ENCODE measurements at places on chromosomes 3 and 15. TPM values are rescaled to one million over a fixed set of nuclear protein-coding genes. Genes with fewer than 3 reads are reported as not detected.
A peak's percentile ranks its signal among the peaks of the same experiment; 100 is the strongest.

DNA sequence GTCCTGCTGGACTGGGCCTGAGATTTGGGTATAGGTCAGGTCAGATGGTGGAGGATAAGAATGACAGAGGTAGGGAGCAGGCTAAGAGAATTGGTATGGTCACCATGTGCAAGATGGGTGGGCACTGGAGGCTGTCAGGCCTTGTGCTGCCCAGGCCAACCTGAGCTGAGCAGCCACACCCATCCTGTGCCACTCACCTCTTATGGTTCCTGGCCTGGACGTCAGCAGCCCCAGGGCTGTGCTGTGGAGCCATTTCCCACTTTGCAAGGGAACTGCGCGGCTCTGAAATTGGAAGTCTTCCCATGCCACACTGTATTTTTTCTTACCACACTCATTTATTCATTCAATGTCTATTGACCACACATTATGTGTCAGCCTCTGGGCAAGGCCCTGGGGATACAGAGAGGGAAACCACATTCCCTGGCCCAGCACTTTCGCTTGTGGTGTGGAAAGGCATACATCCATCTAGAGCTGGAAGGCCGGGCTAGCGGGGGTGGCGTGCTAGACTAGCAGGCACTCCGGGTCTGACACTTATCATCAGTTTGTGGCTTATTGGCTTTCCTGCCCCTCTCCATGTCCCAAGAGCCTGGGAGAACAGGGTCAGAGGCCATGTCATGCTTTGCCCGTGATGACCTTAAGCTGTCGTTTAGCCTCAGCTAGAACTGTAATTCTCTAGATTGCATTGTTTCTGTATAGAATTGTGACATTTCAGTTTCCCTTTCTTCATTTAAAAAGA, 51.1 kb upstream of the POLG start:
- no peak for DNase-seq

- no peak for DNase-seq
Observed at GRCh38 chr3:95037927-95038326, 975.1 kb downstream of the NSUN3 start.

- no peak for DNase-seq
Observed at GRCh38 chr3:13150624-13151023, 77.4 kb upstream of the IQSEC1 start.

RTP4 gene
- total RNA-seq, result not detected

FAM174B gene
- total RNA-seq, result 26.8 TPM

SCN11A gene
- total RNA-seq, result 0.11 TPM

DNA sequence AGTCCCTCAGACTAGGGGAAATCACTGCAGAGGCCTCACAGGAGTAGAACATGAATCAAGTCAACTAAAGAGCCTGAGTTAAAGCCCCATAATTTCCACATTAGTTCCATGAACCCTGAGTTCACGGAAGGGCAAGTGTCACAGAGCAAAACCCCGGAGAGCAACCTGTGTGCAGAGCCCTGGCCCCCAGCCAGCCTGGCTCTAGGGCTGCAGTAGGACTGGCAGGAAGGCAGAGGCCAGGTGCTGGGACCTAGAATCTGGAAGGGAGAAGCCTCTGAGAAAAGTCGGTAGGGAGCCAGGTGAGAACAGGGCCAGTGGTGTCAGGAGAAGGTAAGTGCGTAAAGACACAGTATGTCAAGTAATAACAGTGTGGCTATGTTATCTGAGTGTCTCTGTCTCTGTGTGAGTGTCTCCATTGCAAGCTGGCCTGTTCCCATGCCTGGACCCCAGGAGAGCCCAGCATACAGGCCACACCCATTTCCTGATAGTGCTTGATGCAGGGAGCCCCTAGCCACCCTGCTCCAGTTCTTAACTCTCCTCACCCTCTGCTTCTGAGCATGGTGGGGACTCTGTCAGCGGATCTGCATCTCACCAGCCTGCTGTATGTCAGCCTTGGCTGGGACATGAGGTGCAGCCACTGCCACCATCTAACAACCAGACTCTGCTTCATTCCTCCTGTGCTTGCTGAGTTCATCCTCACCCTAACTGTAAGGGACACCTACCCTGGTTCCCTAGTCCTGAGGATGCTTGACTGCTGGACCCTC, 11.3 kb upstream of the MANF start:
- no peak for DNase-seq

FBXO40 gene
- under 0.01 TPM for total RNA-seq

- no peak for DNase-seq
Observed at GRCh38 chr3:43765521-43765971, 74.8 kb downstream of the ABHD5 start.

- DNase-seq, result no peak
Observed at GRCh38 chr3:122357828-122358702, 25.0 kb downstream of the MIX23 start.

DNA sequence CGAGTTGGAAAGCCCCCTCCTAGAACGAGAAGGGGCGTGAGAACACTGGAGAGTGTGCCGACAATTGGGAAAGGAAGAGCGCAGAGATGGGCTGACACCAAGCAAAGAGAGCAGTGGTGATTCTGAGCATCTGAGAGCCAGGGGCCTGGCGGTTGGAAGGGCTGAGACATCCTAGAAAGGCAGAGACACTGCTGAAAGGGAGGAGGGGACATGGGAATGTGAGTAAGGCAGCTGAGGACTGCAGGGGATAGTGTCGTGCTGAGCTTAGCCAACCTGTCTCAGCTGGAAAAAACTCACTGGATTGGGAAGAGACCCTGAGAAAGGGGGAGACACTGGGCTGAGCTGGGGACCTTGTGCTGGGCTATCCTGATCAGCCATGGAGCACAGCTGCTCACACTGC, 58.1 kb upstream of the SLC6A6 start:
- DNase-seq, result peak; percentile 86

GRCh38 chr3:49940667-49941249, 808 bp downstream of the RBM6 start:
- no peak for DNase-seq

DNA sequence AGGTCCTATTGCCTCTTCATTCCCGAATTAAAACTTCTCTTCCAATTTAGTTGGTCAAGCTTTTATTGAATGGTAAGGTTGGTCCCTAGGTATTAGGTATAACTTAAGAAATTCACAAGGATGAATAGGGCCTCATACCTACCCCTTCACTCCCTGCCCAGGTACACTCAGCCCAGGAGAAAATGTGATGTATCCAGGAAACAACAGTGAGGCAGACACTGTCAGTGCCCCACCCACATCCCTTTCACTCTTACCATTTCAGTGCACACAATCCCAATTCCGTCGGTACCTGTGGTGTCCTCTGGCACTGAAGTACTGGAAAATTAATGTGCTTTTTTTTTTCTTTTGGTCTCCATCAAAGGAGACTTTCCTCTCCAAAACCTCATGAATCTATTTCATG, 10.5 kb upstream of the C3orf49 start:
- no peak for DNase-seq

DNA sequence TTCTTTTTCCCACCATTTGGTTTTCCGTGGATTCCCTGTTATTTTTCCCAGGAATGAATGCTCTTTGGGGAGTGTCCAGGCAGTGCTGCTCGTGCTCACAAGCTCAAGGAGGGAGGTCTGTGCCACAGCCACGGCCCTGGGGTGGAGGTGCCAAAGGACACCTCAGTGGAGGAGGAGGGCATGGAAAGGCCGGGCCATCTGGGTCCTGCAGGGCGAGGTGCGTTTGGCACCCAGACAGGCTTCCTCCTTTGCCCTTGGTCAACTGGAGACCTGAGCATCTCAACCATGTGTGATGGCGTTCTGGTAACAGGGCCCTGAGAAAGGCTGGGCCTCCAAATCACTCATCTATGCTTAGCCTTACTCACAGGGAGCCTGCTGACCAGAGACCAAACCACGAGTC, 25.4 kb downstream of the KY start:
- DNase-seq, result no peak

Data from H7 (cell line).